Stomach (tissue), 19 donors: ENCODE measurements at places on chromosomes 6 and 20. TPM values are rescaled to one million over a fixed set of nuclear protein-coding genes. Genes with fewer than 3 reads are reported as not detected.

TP53TG5 gene
- total RNA-seq = not detected

DNA sequence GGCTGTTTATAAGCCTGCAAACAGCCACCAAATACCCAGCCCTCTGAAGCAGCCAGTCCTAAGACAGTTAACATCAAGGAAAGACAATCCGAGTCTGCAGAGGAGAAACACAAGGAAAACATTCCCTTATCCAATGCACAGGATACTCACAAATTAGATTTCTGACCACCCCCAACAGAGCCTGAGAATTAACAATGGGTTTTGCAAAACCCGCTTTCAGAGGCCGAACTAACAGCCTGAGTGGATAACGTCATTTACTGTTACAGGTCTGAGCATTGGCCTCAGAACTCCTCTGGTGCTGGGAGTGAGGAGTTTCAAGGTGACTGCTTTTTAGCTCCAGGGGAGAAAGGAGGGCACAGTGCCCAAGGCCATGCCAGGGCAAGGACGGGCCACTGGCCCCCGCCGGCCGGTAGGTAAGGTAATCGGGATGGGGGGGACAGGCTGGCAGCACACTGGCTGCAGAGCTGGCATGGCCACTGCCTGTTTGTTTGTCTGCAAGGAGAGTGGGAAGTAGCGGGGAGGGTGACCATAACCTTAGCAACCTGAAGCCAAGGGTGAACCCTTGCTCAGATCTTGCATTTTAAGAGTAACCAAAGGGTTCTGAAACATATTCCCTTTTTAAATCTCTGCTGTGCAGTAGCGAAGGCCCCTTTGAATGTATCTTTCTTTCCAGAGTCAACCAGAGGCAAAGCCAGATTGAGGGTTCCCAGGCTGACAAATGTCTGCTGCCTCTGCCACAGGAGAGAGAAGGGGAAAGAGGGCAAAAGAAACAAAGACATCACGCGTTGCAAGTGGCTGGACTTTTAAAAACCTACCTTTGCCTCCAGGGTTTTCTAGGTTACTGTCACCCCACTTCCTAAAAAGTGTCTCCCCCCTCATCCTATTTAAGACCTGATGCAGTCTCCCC, 3.9 kb downstream of the ZMYND8 start:
- peak; percentile 71 for DNase-seq

GRCh38 chr6:139373928-139374356, 506 bp downstream of the CITED2 start:
- DNase-seq = no peak

DNA sequence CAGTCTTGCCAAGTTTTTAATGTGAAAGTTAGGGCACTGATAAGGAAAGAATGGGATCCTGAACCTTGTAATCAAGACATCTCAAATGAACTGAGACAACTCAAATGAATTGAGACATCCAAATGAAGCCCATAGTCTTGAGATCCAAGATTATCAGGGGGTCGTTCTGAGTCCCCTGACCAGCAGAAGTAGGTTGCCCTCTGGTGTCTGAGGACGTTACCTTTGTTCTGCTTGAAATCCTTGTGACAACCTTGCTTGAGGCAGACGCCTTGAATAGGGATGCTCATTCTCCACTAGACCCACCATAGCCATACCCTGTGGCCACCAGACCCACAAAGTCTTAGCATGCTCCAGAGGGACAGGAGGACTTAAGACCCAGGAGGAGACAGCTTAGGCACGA, 37.7 kb downstream of the ZBTB9 start:
- DNase-seq = peak; percentile 11

DNA sequence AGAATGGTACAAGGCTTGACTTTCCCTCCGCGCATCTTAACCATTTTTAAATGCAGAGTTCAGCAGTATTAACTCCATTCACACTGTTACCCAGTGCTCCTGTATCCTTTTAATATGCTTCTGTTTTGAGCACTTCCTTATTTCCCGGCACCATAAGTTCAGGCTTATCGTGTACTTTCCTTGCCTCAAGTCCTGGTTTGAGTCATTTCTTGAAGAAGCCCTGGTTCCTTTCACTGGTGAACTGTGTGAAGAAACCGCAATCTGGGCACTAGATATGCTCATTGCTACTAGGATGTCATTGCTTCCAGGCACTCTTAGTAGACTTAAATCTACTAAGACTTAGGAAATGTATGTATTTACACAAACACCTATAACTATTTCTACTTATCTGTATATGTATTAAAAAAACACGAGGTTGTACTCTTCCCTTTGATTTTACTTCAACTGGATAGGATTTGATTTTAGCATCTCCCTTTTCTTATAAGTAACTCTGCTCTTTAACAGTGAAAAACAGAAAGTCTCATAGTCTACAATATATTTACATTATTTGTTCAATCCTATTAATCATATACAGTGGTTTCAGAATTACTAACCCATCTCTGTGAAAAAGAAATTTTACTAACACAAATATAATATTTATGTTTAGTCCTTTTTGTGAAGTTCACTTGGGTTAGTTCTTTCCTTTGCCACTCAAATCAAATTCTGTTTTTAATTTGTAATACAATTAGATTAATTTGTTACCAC, 135.5 kb downstream of the CDKAL1 start:
- DNase-seq = no peak

- peak; percentile 83 for DNase-seq
Observed at GRCh38 chr20:19758501-19759331, 658 bp downstream of the RIN2 start.

- no peak for DNase-seq
Observed at GRCh38 chr6:133754298-133754697, 134.6 kb upstream of the TCF21 start.

GRCh38 chr6:23006656-23007055, 437.3 kb downstream of the HDGFL1 start:
- no peak for DNase-seq

GRCh38 chr6:119195848-119196247, 117.4 kb upstream of the FAM184A start:
- DNase-seq = peak; percentile 21

EMILIN3 gene
- total RNA-seq = 2.9 TPM

ADIG gene
- not detected for total RNA-seq

SIRPD gene
- not detected for total RNA-seq

DNA sequence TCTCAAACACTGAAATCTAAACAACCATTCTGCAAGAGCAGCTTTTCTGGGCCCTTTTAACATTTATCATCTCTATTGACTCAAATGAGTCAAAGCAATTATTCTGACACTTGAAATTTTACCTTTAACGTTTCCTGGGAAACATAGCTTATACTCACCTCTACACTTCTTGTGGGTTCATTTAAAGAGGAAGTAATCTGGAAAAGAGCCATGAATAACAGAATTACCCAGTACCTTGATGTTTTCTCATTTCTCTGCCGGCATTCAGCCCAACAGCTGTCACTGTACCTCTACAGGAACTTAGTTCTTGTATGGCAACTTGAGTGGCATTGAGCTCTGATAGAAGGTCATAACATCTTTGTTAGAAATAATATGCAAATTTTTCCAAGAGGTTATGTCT, 272.2 kb downstream of the KCNQ5 start:
- peak; percentile 19 for DNase-seq

DNA sequence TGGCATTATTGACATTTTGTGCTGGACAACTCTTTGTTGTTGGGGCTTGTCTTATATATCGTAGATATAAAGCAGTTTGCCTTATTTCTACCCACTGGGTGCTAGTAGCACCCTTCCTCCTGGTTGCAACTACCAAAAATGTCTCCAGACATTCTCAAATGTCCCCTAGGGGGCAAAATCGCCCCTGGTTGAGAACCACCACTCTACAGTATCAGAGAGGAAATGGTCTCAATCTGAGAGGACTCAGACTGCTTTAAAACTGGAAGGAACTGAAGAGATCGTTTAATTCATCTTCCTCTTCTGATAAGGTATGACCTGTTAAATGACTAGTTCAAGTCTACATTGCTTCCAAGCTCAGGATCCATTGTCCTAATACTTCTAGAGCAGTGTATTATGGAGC, 14.9 kb downstream of the SH3BGRL2 start:
- no peak for DNase-seq

DNA sequence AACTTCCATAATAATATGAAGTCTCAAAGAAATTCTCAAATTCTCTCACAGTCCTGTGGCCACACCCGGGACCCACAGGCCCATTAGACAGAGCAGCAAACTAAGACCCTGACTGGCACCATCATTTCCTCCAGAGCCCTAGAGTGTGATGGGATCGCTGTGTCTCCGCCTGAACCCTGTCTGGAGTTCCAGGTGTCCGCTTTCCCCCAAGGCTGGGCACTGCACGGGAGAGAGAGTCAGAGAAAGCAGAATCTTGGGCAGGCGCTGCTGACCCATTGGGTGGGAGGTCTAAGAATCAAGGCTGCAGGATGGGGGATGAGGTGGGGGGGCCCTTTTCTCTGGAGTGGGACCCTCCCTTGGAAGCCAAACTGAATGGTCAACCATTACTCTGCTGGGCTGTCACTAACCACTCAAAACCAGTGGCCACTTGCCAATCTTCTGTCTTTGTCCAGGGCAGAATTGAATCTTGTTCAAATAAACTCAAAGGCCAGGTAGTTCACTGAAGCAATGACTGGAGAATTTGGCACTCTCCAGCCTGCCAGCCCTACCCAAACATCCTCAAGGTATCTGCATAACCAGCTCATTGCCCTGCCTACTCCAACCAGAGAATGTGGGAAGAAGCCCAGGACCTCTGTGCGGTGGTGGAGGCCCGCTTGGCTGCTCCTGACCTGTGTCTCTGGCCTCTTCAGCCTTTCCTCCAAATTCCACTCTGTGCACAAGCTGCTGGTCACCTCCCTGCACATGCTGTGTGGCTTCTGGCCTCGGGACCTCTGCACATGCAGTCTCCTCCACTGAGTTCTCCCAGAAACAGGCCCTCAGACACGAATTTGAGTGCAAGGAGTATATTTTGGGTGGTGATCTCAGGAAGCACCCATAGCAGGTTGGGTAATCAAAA, 141.1 kb downstream of the CEBPB start:
- DNase-seq = peak; percentile 77

FLRT3 gene
- not detected for total RNA-seq

- DNase-seq = peak; percentile 29
Observed at GRCh38 chr6:139490482-139490881, 116.0 kb upstream of the CITED2 start.

FILIP1 gene
- total RNA-seq = 2.6 TPM

PKIG gene
- 17.4 TPM for total RNA-seq

DNA sequence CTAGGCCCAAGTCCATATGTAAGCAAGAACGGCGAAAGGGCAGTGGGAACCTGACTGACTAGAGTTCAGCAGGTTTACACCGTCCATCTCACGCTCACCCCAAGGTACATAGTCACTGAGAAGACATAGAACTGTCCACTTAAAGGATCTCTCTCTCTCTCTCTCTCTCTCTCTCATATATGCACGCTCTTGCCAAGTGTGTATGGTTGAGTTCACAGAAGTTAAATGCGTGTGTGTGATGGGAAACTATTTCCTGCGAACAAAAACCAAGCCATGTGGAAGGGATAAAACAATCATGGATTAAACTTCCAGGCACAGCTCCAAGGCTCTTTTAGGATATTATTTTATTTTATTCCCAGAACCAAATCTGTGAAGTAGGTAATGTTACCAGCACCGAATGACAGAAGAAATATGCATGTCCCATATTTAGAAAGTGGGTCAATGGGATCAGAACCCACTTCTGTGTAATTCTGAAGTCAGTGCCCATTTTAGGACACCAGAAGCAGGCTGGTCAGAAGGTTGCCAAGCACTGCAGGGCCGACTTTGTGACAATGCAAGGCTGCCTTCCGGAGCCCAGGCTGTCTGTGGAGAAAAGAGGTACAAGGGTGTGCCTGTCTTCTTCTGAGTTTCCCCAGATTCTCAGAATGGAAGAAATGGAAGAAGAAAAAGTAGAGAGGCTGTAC, 49.2 kb upstream of the MAP7 start:
- peak; percentile 60 for DNase-seq

GRCh38 chr6:44923444-44923843, 404.7 kb upstream of the RUNX2 start:
- DNase-seq = no peak

TGIF2 gene
- total RNA-seq = 24.6 TPM
